Stimulated activated CD4-positive, alpha-beta T cell treated with anti-CD3 and anti-CD28 coated beads, Interleukin-12 subunit alpha, Interleukin-12 subunit beta, amount 100 ng/mL, for 48 hours (primary cell): ENCODE measurements at places on chromosomes 12 and 14.

DNA sequence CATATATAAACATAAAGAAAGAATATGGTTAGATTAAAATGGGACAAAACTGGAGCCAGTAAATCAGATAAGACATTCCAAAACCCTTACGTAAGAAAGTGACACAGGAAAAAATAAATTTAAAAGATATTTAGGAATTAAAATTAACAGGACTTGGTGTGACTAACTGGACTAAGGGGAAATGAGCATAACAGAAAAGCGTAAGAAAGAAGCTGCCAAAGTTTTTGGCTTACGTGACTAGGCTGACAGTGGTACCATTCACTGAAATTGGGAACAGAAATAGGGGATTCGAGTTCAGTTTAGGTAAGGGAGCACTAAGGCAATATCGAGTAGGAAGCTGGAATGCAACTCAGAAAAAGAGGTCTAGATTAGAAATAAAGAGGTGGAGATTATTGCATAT lies 7.8 kb downstream of the CDK17 start:
- no peak for DNase-seq

- no peak for DNase-seq
Observed at GRCh38 chr12:69214169-69214568, 25.2 kb upstream of the CPSF6 start.

DNA sequence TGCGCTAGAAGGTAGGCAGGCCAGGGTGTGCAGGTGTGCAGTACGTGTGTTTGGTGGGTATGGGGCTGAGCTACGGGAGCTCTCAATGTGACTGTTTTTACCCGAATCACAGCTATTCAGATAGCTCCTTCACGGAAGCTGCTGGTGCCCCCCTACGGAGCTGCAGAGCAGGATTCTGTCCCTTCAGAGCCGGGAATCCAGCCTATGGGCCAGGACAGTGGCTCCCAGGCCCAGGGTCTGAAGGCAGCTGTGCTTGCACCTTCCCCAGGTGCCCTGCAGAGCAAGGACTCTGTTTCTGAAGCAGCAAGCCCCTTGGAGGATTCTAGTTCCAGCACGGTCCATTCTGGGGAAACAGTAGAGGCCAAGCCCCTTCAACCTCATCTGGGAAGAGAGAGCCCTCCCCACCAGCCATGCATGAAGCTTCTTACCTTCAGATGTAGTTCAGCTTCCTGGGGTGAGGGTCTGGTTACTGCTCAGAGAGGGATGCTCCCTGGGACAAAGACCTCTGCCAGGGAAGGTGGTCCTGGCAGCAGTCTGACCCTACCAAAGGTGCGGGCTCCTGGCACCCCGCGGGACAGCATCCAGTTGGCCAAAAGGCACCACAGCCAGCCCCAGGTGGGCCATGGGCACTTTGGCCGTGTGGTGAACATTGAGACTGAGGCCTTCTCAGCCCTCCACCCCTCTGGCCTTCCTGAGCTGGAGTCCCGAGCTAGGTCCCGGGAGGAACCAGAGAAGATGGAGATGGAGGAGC lies 29.1 kb downstream of the PLEKHH1 start:
- no peak for DNase-seq

DNA sequence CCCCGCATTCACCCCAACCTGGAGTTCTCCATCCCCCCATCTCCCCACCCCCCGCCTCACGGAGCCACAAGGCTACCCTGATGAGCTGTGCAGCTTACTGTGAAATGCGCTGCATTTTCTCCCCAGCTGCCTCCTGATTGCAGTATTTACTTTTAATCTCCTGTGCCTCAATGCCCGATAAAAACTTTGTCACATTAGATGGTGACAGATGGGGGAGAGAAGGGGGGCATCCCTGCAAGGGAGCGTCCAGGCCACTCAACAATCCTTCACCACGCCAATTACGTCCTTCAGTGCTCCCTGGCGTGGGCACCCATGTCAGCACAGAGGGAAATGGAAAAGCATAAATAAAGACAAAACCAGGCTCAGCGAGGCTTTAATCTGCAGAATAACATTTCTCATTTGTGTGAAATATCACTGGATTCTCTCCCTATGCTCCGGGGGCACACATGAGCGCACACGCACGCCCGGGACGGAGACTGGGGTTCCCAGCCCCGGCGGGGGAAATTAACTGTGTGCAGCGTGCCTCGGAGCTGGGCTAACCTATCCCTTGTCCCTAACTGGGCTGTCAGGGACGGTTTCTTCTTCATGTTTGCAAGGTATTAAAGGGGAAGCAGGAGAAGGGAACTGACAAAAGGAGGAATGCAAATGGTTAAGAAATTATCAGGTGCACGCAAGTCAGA lies 186.7 kb upstream of the VASH1 start:
- DNase-seq, result no peak

GRCh38 chr12:126248871-126249403 lies 1183.7 kb downstream of the AACS start:
- no peak for DNase-seq

GRCh38 chr12:117208206-117208605 lies 17.9 kb upstream of the FBXO21 start:
- no peak for DNase-seq

DNA sequence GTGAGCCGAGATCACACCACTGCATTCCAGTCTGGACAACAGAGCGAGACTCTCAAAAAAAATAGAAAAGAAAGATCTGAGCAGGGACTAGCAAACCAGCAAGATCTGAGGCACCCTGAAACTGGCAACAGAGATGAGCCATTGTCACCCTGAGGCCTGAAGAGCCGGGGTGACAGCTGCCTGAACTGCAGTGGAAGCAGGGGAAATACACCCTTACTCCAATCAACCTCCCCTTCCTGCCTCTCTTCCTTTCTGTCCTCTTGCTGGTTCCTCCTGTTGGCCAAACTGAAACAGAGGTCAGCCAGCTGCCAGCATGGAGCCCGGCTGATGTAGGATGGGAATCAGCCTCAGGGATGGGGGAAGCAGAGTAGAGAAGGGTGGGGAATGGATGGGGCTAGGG lies 192.0 kb downstream of the CHST11 start:
- DNase-seq, result no peak

- DNase-seq, result no peak
Observed at GRCh38 chr14:90644882-90645281, 171.3 kb downstream of the TTC7B start.

- no peak for DNase-seq
Observed at GRCh38 chr14:86430853-86431252, 900.9 kb downstream of the FLRT2 start.

DNA sequence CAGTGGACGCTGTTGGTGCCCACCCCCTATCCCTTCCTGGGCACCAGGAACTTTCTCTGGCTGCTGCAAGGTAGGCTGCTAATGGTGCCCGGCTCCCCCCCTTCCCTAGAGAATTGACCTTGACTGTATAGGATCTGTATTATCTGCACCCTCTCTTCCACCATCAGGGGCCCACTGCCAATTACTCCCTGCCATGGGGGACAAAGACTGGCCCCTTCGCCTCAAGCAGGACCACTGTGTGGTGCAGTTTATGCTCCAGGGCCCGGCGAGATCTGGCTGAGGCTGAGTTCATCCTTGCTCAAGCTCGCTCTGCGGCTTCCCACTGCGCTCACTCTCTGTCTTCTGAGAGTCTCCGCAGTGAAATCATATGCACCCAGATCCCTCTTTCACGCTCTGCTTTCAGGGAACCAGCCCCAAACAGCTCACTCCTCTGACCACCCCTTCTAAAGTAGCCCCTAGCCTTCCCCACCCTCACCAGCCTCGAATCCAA lies 95.2 kb downstream of the LGMN start:
- no peak for DNase-seq

GRCh38 chr12:40947797-40948196 lies 240.3 kb upstream of the PDZRN4 start:
- no peak for DNase-seq

- peak; percentile 73 for DNase-seq
Observed at GRCh38 chr14:50062438-50063085, 53.8 kb downstream of the VCPKMT start.

DNA sequence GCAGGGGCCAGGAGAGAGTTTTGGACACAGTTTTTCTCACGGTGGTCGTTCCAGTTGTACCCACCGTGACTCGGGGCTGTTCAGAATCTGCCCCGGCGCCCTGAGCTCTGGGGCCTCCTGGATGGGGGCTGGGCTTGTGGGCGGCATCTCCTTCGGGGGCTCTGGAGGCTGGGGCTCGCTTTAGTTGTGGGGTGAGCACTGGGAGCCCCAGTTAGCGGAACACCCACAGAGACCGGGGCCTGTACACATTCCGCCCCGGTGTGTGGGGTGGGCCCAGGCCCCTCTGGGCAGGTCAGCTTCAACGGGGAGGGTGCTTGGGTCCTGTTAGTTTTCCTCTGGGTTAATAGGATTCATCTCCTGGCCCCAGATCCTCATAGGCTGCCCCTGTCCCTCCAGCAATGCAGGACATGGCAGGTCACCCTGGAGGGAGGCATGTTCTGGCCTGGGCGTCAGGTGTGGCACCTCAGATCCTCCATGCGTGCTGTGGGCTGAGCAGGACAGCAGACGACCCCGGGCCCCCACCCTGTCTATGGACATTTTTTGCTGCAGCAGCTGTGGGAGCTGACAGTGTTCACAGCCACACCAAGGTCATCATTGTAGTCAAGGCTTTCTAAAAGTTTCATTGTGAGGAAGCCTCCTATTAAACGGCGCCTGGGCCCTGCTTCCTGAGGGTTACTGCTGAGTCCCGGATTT lies 393.2 kb downstream of the TMEM121 start:
- DNase-seq, result no peak

DNA sequence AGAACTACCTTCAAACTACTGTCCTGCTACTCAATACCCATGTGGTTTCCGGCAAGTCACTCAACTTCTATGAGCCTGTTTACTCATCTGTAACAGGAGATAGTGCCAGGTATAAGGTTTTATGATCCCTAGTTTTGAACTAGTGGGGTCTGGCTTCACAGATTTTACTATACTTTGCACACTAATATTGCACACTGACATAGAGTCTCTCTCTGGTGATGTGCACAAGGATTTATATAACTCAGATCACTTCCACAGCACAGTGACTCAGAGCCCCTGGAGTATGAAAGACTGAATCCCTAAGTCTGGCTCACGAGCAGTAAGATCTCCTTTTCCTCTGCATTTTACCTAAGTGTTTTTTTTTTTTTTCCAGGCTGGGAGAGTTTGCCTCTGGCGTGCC lies 69.7 kb upstream of the SLC38A2 start:
- DNase-seq, result no peak

- no peak for DNase-seq
Observed at GRCh38 chr12:49019443-49020324, 1.1 kb upstream of the PRKAG1 start.

DNA sequence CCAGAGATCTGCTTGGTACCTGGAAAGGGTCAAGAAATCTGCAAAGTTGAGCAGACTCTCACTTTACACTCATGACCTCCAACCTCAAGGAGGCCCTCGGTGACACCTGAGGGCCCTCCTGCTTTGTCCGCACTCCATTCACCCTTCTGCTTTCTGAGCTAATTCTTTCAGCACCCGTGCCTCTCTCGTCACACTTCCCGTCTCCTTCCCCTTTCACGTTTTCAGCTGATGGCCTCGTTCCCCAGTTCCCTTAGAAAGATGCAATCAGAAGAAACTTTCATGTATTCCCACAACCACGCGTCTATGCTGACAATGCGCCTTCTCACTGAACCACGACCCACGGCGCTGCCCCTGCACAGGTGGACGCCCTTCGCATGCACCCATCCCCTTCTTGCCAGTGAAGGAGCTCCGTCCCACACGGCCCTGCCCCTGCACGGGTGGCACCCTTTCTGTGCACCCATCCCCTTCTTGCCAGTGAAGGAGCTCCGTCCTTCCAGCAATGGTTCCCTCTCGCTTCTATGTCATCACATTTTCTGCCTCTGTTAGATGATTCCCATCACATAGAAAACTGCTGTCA lies 340.1 kb upstream of the FKBP4 start:
- no peak for DNase-seq

DNA sequence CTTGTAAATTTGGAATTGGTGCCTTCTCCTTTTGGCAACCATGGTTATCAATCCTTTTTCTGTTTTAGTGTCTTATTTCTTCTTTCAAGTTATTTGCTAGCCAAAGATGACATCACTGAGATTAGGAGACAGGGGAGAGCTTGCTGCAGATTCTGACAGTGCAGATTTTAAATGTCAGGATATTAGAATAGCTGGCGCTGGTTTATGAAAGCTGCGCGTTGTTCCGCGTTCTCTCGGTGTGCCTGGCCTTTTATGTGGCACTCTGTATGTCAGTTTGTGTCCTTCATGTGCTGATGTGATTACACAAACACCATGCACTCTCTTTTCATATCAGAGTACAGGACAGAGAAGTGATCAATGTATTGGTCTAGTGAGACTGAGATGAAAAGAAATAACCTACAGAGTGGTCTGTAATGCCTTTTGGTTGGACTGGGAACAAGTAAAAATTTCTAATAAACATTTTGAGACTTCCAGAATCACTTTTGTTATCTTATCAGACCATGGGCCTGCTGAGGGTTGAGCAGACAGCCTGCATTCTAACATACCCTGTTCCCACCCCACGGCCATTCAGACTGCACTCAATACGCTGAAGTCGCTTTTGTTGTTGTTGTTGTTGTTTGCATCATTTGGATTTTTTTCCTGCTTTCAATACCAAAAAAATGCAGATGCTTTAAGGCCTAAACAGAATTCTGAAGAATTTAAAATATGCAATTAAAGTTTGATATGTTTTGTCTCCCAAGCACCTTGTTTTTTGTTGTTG lies 49.7 kb upstream of the TRAF3 start:
- no peak for DNase-seq

- DNase-seq, result no peak
Observed at GRCh38 chr12:64720884-64721283, 38.3 kb downstream of the GNS start.

DNA sequence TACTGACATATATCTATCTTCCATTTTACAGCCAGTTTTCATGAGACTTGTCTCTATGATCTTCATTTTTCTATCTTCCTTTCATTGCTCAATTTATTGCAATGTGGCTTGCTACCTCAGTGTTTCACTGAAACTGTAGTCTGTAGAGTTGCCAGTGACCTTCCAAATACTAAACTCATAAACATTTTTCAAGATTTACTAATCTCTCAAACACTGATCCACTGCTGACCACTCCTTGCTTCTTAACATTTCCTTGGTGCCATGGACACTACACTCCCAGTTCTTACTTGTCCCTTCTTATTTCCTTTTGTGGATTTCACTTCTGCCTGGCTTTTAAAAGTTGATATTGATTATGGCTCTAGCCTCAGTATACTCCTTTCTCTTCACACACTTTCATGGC lies 95.4 kb upstream of the SLCO1C1 start:
- no peak for DNase-seq

GRCh38 chr12:92927055-92927435 lies 2.0 kb downstream of the EEA1 start:
- no peak for DNase-seq

- no peak for DNase-seq
Observed at GRCh38 chr14:49940808-49941421, 48.0 kb downstream of the ARF6 start.

DNA sequence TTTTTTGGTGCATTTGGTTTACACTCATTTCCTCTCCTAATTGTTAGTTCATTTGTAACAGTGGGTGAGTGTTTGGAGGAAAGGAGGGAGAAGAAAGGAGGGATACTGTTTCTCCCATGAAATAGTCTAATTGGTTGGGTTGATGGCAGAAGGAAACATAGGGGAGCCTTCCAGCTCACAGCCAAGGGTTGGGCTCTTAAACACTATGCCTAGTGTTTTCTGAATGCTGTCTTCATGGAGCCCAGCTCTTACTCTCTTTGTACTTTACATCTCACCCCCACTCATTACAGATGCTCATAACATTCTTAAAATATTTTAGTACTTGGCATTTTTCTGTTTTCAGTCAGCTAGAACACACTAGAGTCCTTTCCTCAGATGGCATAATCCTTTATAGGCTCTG lies 38.2 kb downstream of the BAZ2A start:
- no peak for DNase-seq
